ENCODE measurements at places on chromosomes 6 and 20.

GRCh38 chr6:155222506-155222905, 41.3 kb upstream of the CLDN20 start:
- no peak for DNase-seq

DNA sequence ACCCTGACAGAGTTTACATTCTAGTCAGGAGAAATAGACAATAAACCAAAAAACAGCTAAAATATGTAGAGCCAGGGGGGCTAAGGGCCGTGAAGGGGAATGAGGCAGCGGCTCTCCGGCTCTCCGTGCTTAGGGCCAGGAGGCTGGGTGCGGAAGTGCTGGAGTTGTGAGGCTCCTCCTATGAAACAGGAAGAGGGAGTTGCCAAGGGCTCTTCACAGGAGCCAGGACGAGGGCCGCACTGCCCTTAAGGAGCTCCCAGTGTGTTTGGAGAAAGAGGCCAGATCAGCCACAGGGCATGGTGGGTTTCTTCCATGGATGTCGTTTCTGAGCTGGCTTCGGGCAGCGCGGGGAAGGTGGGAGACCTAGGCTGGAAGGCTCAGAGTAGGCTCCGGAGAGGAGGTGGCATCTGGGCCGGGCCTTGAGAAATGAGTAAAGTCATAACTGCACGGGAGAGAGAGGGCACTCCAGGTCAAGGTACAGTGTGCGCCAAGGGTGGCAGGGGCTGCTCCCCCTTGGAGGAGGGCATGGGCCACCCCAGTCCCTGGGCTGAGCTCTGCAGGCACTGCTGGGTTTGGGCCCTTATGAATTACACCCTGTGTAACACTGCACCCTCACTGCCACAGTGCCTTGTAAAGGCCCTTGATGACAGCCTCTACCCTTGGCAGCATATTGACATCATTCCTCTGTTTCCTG, 20.8 kb upstream of the MLN start:
- no peak for DNase-seq

DNA sequence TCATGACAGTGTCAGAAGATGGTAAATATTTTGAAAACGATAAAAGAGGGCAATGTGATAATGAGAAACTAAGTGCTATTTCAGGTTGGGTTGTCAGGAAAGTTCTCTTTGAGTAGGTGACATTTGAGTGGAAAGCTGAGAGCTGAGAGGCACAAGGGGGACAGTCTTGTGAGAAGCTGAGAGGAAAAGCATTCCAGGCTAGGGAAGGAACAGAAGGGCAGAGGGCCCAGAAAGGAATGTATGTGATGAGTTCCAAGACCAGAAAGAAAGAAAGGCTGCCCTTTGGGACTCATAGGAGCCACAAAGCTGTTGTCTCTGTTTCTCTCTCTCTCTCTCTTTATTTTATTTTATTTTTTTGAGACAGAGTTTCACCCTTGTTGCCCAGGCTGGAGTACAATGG, 7.6 kb upstream of the RNF182 start:
- no peak for DNase-seq

- DNase-seq, result no peak
Observed at GRCh38 chr6:36625158-36625919, 31.2 kb downstream of the SRSF3 start.

DNA sequence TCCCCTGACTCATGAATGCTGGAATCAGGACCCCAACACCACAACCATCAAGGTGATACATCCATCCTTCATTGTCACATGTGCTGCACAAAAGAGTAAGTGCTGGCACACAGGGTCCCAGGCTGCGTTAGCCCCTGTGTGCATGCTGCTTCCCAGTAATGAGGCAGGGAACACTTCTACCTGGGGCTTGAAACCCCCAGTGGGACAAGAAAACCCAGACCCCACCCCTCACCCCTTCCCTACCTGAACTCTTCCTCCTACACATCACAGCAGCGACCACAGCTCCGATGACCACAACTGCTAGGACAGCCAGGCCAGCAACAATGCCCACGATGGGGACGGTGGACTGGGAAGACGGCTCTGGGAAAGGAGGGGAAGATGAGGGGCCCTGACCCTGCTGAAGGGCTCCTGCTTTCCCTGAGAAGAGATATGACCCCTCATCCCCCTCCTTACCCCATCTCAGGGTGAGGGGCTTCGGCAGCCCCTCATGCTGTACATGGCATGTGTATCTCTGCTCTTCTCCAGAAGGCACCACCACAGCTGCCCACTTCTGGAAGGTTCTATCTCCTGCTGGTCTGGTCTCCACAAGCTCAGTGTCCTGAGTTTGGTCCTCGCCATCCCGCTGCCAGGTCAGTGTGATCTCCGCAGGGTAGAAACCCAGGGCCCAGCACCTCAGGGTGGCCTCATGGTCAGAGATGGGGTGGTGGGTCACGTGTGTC, 2.0 kb downstream of the HLA-B start:
- DNase-seq, result no peak

GRCh38 chr6:27279513-27280063, 32.1 kb downstream of the PRSS16 start:
- no peak for DNase-seq

DNA sequence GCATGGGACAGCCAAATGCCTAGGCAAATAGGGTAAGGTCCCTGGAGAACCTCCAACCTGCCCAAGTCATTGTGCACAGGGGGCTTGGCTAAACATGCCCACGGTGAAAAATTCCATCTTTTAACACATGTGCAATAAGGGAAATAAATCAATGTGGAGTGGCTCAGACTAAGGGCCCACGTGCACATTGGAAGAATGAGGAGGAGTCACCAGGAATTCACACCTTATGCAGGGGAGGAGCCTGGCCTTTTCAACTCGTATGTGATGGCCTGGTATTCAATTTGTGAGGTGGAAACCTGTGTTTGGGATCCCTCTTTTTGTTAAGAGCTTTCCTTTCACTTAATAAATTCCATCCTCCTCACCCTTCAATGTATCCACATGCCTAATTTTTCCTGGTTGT, 12.6 kb downstream of the C6orf52 start:
- DNase-seq, result no peak

DNA sequence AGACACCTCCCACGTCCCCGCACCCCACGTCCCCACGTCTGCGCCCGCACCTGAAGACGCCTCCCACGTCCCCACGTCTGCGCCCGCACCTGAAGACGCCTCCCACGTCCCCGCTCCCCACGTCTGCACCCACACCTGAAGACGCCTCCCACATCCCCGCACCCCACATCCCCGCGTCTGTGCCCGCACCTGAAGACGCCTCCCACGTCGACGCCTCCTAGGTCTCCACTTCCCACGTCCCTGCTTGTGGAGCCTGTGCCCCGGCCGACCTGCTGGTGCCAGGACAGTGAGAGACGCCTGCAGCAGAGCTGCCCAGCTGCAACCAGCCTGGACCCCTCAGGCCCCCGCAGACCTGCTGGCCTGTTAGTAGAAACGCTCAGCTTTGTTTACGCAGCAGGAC, 22.6 kb downstream of the ANKRD60 start:
- no peak for DNase-seq

GRCh38 chr6:98067375-98067774, 767.0 kb upstream of the POU3F2 start:
- DNase-seq, result no peak

DNA sequence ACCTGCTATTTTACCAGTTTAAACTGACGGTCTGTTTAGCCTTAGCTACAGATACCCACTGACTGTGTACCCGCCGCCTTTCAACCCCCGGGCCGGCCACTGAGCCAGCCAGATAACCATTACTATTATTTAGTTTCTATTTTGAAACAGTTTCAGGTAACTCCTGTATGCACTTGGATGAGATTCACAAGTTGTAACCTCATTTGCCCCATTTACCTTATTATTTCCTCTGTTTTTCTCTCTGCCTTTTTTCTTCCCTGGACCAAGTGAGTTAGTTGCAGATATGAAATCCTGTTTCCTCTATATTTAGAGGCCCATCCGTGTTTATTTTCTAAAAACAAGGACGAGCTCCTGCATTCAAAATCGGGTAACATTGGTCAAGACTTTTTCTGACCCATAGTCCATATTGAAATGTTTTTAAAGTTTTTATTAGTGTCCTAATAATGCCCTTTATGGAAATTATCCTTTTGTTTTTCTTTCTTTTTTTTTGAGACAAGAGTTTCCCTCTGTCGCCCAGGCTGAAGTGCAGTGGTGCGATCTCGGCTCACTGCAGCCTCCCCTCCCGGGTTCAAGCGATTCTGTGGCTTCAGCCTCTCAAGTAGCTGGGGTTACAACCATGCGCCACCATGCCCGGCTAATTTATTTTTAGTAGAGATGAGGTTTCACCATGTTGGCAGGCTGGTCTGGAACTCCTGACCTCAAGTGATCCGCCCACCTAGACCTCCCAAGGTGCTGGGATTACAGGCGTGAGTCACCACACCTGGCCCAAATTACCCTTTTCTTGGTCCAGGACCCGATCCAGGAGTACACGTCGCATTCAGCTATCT, 767 bp downstream of the AP5S1 start:
- DNase-seq, result no peak

DNA sequence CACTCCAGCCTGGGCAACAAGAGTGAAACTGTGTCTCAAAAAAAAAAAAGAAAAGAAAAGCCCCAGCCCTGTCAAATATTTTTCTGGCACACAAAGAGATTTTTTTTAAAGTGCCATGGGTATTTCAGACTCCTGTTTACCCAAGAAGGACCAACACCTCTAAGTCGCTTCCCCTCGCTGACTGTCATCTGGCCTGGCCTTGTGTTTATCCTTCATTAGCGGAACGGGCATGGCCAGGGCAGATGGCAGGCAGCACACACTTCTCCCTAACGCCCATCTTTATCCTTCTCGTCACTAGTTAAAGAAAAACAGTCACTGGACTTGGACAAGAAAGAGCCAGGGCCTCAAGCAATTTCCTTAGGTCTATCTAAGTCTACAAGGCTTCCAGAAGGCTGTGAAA, 7.3 kb upstream of the CBFA2T2 start:
- DNase-seq, result no peak

GRCh38 chr20:51554538-51555165, 12.1 kb upstream of the NFATC2 start:
- no peak for DNase-seq

- no peak for DNase-seq
Observed at GRCh38 chr6:5403609-5404008, 142.3 kb downstream of the FARS2 start.

GRCh38 chr6:18465410-18466154, 78.4 kb downstream of the RNF144B start:
- no peak for DNase-seq

DNA sequence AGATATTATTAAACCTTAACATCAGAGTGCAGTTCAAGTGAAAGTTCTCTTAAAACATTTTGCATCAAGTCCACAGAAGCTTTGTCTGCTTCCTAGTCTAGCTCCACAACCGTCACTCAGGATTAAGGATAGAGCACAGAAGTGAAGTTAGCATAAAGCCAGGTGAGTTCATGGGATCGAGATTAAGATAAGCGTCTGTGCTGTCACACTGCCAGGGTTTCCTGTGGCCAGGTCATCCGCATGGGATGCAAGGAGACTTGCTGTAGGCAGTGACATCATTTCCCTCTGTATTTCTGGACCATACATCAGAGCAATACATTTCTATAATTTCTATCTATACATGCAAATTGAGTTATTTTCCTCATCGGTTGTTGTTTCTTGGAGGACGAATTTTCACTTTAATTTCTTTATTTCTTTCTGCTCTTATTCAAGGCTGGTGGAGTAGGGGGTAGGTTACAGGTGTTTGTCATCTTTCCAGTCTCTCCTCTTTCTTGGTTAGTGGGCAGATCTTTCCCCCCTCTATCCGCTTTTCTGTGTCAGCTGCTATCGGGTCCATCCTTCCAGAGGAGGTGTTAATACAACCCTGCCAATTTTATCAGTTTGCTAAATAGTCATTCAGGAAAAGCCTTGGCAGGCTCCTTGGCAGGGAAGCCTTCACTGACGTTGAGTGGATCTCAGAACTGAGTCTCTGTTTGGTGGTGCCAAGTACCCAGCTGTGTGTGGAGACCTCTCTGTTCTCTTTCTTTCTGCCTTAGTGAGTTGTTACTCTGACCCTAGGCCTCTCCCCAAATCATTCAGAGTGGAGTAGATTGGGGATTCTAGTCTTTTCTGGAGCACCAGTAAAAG, 307.6 kb upstream of the MAP3K7 start:
- DNase-seq, result no peak

- DNase-seq, result no peak
Observed at GRCh38 chr6:165439928-165440554, 130.6 kb upstream of the C6orf118 start.

Data from DND-41 (cell line).